ENCODE measurements at places on chromosomes 11 and 22.

DNA sequence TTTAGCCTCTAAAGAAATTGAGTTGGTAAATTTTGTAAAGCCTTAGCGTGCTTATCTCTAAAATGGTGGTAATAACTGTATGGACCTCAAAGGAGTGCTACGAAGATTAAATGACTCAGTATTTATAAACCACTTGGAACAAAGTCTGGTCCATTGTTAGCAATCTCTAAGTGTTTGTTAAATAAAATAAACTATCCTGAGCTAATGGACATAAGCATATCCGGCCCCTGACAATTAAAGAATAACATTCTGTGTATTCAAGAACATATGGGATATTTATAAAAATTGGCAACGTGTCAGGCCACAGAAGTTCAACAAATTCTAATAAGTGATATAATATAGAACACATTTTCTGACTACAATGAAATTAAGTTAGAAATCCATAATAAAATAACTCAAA lies 71.0 kb downstream of the MYEOV start:
- DNase-seq: no peak

DNA sequence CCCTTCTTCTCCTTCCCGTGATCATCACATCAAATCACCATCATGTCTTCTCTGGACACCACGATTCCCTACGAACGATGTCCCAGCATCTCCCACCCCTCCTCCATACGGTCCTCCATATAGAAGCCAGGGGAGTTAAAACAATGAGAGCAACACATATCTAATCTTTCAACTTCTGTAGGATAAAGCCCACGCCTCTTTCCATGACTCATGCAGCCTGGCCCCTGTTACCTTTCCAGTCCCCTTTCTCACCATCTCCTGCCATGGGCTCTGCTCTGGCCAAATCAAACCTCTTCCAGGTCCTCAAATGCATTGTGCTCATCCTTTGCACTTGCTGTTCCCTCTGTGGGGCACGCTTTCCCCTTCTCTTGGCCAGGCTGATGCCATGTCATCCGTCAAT lies 23.6 kb downstream of the RPS6KA4 start:
- no peak for DNase-seq

DNA sequence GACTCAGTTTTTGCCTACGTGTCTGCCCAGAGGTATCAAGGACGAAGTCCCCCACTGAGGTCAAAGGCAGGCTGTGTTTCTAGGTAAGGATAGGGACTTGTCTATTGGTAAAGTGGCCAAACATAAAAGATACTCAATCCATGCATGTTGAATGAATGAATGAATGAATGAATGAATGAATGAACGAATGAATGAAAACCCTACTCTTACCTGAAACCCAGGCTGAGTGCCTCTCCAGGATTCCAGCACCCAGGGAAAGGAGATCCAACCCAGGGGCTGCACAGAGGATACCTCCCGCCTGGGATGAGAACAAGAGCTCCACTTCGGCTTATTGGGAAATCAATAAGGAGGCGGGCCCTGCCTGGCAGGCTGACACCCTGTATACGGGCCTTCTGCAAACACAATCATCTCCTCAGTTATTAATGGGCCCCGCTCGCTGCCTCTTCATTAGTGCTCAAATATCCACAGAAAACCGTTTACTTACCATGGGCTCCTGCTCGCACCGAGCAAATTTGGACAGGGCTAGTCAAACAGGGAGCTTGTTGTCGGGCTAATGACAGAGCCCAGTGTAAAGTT lies 177.4 kb downstream of the BUD13 start:
- DNase-seq: no peak

DNA sequence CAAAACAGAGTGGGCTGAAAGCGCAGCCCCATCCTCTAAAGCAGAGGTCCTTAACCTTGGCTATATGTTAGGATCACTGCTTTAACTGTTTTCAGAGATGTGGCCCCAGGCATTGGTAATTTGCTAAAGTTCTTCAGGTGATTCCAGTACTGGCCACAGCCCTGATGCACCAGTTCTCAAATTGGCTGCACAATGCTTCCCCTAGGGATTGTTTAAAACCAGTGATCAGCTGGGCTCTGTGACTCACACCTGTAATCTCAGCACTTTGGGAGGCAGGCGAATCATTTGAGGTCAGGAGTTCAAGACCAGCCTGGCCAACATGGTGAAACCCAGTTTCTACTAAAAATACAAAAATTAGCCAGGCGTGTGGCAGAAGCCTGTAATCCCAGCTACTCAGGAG lies 8.4 kb upstream of the IRAG1 start:
- no peak for DNase-seq

DNA sequence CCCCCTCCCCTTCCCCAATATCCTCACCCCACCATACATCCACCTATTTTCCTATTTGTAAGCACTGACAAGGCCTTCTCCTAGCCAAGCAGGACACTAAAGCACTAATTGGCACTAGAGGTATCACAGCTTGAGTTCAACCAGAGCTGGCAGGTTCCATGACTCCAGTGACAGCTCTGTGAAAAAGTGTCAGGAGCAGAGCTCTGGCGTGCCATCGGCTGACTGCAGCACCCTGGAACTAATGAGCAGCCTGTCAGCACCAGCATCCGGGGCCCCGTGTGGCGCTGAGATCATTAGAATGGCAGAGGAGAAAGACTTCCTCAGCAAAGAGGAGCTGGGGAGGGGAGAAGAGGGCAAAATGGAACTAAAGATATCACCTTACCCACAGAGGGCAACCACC lies 847.4 kb downstream of the NTM start:
- DNase-seq: no peak

- no peak for DNase-seq
These were observed 137.7 kb downstream of the WT1 start for GRCh38 chr11:32297611-32298011.

- no peak for DNase-seq
These were observed 21.1 kb upstream of the KLHL35 start for GRCh38 chr11:75453916-75454655.

GRCh38 chr11:4626207-4627099 lies 10.8 kb upstream of the OR51D1 start:
- no peak for DNase-seq

- no peak for DNase-seq
These were observed 566.7 kb upstream of the CCDC90B start for GRCh38 chr11:83852775-83853442.
